ENCODE measurements at places on chromosomes 4 and X.
A peak's percentile ranks its signal among the peaks of the same experiment; 100 is the strongest.

DNA sequence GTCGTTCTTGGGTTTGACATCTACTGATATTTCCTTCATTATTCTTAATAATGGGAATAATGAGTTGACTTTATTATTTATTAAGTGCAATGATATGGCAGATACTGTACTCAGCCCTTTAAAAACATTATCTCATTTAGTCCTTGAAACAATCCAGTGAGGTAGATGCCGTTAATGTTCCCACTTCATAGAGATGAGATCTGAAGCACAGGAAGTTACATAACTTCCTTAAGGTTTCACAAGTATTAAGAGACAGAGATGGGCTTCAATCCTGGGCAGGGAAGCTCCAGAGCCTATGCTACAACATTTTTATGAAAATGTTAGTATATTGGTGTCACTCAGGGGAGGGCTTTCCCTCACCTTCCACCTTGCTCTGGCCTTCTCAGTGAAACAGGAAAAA is 9.7 kb upstream of the KLHL13 start:
- no peak for DNase-seq

DNA sequence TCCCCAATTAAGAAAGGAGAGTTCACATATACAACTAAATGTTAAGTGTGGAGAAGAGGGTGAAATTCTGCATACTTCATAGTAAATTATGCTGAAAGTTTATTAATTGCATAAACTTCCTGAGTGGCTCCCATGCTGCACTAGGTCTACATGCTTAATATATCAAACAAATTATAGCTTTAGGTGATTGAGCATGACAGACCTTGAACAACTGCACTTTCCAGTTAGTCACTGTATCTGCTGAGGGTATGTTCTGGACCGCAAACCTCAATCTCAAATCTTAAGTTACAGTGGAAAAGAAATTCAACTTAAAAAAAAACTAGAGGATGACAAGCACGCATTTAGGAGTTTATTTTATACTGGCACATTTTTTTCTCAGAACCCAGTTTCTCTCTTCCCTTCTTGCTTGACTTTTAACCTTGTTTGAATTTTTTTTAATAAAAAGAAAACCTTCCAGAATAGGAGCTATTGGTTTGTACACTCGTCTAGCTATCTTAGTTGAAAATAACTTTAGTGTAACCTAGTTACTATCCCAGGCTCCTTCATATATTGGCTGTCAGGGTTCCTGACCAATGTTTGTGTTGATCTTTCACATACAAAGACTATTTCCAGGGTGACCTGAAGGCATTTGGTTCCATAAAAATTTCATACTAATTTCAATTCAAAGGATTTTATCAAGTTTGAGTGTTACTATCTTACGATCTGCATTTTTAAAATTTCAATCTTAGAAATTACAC is 10.2 kb upstream of the FAM120C start:
- DNase-seq, result no peak

DNA sequence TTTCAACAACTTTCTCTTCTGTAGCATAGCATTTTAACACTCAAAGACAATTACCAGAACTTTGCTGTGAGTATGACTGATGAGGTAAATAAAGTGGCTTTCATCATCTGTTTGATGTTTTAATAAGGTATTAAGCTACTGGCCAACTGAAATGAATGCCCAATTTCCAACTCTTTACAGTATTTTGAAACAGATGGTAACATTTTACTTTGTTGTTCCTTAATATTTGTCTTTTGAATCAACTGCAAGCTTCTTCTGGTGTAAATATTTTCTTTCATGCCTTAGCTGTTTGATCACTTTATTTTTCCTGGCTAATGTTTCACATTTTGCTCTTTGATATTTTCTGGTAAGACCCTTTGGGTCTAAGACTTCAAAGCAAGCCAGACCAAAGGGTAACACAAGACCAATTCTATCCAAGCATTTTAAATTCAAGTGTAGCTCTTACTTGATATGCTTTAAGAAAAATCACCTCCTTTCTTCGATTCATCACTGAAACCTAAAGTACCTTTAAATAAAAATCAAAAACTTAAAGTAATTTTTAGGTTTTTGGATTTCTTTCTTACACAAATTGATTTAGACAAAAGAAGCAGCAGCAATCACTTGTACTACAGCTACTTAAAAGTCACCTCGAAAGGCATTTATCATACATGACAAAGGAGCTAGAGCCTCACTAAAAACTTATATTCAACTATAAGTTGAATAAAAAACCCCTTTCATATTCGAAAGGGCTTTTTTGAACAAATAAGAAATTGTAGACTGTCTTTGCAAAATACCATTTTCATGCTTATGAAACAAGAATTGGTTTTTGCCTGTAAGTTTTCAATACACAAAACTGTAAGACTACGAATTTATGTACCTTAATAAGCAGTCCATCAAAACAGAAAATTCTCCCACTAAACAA is 57.6 kb downstream of the TBCK start:
- no peak for DNase-seq

GRCh38 chr4:6705646-6706045 is 4.0 kb downstream of the MRFAP1L1 start:
- no peak for DNase-seq

DNA sequence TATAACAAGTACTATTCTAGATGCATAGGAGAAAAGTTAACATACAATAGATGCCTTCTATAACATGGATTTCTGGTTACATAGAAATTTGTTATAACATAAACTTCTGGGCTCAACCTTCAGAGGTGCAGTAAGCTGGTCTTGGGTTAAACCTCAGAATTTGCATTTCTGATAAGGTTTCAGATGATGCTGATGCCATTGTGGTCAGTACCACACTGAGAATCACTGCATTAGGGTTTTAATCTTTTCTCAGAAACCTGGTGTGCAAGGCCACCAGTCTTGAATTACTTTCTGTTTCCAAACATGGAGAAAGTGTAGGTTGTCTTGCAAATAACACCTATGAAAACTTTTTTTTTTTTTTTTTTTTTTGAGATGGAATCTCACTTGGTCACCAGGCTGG is 146.2 kb downstream of the SPOCK3 start:
- DNase-seq, result no peak

DNA sequence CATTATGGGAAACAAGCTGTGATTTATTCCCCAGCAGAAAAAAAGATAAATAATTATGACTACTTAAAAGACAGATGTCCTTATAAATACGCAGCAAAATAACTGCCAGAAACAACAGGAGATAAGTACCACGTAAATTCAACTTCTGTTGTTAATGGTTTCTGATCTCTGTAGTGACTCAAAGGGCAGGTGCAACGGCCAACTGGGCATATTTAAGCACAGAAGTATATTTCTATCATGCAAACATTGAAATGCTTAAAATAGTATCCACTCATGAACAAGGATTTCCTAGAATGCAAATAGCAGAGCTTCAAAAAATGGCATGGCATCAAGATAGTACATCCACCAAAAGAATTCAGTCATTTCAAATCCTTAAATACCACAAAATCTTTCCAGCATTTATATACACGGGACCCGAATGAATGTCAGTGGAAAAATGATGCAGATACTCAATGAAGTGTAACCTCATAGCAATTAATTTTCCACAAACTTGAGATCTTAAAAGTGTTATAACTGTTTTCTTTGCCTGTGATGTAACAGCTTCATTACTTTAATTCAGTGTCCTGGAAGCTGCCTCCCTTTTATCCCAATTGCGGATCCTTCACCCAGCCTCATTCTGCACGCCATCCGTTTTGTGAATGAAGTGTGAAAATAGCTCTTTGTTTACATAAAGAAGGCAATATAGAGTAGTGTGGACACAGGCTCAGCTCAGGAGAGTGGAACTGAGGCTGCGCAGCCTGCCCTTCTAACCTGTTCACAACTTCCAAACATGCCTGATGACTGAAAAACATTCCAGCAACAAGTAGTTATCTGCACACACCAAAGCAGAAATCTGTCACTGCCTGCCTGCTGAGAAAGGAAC is 10.2 kb downstream of the PDGFC start:
- DNase-seq, result peak; percentile 19

DNA sequence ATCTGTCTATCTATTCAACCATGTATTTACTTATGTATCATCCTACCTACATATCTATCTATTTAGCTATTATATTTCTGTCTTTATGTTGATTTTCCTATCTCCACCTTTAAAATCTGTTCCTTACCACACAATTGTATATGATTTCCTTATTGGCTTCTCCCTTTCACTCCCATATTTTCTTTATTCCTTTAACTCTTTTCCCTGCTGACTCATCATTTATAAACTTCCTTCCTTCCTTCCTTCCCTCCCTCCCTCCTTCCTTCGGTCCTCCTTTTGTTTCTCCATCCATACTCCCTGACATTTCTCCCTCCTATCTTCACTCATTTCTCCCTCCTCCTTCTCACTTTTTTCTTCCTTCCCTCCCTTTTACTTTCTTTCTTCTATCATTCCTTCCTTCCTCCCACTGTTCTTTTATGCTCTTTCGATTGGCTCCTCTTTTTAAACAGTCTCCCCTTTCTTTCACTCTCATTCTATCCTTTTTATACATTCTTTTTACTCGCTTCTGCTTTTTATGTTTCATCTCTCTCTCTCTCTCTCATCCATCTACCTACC is 100.3 kb downstream of the RBMX2 start:
- DNase-seq, result no peak

GRCh38 chr4:46956451-46956850 is 36.9 kb downstream of the GABRA4 start:
- no peak for DNase-seq

DNA sequence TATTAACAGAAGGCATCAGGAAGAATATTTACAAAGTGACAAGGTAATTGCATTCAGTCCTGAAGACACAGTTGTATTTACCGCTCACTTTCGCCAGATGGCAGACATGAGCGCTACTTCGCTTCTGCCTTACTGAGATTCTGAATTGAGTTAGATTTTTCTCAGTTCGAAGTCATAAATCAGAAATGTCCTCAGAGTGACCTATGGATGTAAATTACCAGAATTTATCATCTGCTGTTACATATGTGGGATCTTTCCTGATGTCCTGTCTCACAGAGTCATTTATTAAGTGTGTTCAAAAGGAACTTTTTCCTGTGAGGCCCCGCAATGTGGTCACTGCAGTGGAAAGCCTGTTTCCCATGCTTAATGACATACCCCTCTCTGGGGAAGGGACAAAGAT is 97.3 kb upstream of the DCLK2 start:
- DNase-seq, result peak; percentile 56

DNA sequence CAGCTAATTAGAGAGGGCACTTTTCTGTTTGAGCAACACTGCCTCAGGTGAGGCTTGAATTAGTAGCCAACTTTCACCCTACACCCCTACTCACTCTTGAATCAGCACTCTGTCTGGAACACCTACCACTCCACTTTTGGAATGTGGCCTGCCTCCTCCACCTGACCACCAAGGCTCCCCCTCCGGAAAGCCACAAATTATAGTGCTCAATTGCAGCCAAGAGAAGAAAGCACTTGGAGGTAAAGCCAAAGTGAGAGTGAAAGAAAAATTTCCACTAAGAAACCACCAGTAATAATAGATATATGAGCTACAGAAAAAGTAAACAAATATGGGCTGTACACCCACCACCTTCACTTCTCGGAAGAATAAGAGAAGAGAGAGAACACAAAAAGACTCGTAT is 41.1 kb downstream of the PPP3CA start:
- peak; percentile 65 for DNase-seq

DNA sequence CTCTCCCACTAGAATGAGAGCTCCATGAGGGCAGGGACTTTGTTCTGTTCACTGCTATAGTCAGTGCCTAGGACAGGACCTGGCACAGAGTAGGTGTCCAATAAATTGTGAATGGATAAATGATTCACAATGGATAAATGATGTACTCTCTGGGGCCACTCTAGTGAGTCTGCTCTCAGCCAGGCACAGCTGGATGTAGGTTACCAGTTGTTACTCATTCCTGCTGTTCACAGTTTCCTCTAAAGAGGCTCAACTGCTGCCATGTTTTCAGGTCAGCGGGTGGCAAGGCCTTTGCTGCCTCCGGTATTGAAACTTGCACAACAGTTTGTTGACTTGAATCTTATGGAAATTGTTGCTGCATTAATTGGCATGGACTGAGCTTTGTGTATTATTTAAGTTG is 99.1 kb downstream of the NHSL2 start:
- DNase-seq, result no peak

DNA sequence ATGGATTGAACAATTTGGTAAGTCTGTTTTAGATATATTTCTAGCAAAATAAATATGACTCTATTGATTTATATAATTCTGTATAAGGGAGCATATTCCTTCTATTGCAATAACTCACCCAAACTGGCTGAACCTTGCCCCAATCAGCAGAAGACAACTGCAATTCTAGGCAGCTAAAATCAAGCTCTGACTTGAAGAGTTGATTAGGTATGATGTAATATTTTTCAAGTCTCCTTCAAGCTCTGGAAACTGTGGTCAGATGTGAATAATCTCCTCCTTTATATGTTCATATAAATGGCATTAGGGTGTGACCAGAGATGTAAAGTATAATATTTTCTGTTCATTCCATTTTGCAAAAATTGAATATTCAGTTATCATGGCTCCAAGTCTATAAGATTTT is 8.2 kb downstream of the RASSF6 start:
- DNase-seq, result no peak

DNA sequence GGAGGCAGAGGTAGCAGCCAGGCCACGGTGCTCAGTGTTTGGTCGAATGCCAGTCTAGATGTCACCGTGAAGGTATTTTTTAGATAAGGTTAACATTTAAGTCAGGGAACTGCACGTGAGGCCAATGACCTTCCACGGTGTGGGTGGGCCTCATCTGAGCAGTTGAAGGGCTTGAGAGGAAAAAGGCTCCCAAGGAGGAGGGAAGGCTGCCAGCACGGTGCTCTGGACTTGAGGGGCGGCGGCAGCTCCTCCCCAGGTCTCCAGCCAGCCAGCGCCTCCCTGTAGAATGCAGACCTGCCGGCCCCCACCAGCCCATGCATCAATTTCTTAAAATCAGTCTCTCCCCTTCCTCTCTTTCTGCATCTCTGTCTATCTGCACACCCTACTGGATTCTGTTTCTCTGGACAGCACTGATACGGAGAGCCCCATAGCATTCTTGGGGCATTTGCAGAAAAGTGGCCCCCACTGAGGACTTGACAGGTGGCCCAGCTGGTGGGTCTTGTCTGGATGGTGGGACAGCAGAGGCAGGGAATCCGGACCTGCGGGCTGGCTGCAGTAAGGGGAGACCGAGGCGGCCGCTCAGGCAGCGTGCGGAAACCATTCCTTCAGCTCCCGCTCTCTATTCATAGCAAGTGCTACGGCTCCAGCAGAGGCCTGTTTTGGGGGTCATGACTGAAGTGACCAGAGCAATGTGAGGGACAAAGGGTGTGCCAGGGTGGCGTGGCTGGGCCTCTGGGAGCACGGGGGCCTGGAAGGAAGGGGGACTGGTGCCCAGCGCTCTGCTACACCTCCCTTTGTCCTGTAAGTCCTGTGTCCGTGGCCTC is 7.9 kb upstream of the RGS12 start:
- DNase-seq, result no peak

DNA sequence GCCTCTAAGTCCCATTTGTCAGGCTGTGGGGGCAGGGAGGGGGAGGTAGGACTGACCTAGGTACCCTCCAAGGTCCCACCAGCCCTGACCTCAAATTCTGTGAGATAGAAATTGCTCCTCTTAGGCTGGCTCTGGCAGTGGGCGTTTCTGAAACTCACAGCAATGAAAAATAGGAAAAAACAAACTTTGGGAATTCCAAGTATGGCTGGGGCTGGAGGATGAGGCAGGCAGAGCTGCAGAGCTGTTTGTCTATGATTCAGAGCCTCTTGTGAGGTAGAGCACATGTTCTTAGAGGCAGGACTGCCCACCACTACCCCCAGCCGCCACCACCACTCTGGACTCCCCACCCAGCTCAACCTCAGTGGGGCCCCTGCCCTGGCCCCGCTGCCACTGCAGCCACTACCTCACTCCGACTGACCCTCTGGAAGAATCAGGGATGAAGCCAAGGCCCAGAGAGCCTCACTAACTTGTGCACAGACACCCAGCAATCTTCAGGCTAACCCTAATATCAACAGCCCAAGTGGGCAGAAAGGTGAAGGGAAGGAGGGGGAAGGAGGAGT is 98.2 kb downstream of the PJA1 start:
- DNase-seq, result no peak

All from NCI-H69 (cell line).